Panc1 (cell line): ENCODE measurements at places on chromosomes 6 and 20.

GRCh38 chr20:3068986-3069900, 2.2 kb upstream of the OXT start:
- DNase-seq, result no peak

- DNase-seq, result no peak
These were observed 71.4 kb downstream of the VTA1 start for GRCh38 chr6:142218446-142218845.

DNA sequence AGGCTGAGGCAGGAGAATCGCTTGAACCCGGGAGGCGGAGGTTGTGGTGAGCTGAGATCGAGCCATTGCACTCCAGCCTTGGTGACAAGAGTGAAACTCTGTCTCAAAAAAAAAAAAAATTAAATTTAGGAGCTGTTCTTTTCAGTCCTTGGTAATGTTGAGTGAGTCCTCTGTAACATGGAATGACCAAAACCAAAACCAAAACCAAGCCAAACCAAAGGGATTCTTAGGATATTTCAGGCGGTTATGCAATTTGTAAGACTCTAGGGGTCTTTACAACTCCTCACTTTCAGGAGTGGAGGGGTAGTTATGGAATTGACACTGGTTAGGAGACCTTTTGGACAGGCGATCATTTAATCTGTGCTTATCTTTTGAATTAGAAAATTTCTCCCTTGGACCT, 15.8 kb downstream of the TIAM2 start:
- no peak for DNase-seq

DNA sequence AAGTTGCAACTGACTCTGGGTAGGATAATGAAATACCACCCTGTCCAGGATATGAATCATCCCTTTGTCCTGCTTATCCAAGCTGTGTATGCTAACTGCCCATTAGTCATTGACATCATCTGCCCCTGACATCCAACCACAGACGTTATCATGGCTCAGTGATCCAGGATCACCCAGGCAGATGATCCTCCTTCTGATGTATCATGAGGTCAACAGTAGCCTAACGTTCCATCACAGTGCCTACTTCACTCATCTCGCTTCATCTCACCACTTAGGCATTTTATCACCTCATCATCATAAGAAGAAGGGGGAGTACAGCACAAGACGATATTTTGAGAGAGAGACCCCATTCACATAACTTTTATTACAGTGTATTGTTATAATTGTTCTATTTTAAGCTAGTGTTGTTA, 13.4 kb upstream of the BTN3A2 start:
- peak; percentile 89 for DNase-seq

DNA sequence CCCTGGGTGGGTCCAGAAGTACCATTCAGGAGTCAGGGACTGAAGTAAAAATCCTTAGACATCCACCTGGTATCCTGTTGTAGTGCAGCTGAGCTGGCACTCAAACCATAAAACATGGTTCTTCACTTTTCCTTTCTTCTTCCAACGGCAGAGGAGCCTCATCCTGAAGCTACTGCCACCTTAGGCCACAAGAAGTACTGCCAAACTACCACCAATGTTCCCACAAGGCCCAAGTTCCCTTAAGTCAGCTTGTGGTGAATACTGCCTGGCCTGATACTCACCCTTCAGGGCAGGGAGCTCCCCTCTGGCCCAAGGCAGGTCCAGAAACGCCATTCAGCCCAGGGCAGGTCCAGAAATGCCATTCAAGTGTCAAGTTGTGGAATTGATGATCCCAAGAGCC, 1053.4 kb upstream of the CITED2 start:
- DNase-seq, result no peak
